NCI-H774 (cell line): ENCODE measurements at places on chromosomes 6 and 20.
A peak's percentile ranks its signal among the peaks of the same experiment; 100 is the strongest.

DNA sequence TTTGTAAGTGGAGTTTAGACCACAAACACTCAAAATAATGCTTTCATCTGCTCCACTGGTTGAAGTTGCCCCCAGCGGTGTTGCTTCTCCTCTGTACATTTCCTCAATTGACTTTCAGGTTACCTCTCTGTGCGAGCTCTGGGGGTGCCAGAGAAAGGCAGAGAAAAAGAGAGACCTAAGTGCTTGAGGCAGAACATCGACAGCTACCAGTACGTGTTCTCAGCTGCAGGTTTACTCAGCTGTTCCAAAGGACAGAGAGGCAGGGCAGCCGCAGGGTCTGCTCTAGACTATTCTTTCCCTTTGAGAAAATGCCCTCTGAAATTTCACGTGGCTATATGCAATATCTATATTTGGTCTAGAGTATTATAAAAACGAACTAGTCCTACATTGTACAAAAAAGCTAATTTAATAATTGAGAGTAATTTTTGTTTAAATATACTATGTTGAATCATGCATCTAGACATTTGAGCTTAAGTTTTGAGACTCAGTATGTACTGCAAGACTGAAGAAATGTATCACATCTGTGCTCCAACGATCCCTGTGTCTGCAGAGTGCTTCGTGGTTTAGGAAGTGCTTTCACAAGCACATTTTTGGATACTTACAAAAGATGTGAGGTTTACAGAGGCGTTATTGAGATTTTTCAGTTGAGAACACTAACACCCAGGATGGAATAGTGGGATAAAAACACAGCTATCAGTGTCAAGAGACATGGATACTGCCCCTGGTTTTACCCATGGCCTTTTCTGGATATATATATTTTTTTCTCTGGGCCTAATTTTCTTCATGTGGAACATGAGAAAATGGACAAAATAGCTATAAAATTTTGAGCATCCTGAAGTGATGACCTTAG lies 453.6 kb upstream of the FLRT3 start:
- DNase-seq = peak; percentile 33

GRCh38 chr20:4160761-4161305 lies 145.5 kb upstream of the RNF24 start:
- DNase-seq = no peak

DNA sequence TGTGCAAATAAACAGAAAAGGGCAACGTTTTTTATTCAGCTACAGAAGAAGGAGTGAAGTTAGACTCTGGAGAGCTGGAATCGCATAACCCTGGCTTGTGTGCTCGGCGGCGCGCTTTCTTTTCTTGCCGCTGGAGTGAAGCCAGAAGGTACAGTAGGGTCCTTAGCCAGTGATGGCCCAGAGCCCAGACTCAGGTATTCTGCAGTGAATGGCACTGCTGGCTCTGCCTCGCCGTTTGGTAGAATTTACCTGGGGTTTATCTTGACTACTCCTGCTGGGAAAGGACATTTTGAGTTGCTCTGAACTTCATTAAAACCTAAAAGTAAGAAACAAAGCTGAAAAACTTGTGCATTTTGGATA lies 56.9 kb upstream of the TIAM2 start:
- no peak for DNase-seq

DNA sequence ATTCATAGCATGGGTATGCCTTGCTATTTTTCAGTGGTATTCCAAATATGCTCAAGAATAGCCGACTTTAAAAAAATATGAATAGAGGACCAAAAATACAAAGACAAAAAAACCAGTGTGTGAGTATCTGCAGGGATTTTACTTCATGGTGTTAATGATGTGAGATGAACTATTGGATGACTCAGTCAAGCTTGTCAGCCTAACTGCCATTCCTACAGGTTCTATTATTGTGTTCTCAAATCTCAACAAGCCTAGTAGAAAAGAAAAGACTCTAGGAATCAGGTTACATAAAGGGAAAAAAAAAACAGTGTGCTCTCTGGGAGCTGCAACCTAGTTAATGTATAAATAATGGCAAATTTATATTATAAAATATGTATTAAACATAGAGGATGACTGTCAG lies 588.4 kb upstream of the BTBD3 start:
- no peak for DNase-seq

DNA sequence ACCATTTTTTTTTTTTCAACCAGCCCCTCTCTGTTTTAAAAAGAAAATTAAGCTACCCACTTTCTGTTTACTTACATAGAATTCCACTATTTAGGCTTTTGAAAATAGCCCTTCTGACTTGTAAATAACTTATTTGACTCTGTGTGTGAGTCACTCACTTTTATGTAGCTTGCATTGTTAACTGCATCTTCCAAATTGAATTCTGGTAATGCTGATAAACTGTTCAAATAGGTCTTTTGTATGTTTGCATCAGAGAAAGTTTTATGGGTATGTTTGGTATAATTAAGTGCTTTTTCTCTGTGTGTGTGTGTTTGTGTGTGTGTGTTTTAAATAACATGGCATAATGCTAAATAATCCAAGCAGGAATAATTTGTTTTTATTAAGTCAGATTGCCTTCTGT lies 360.1 kb downstream of the PLCB1 start:
- DNase-seq = peak; percentile 13

DNA sequence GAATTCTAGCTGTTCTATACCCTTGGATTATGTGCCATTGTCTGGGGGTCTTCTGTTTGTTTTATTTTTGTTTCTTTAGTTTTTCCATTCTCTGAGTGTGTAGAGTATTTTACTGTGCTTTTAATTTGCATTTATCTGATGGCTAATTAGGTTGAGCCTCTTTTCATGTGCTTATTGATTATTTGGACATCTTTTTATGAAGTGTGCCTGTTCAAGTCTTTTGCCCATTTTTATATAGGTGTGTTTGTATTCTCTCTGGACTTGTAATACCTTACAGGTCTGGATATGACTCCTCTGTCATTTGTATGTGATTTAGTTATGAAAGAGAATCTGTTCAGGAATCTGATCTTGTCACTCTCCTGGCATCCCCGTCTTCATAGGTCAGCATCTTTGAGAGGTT lies 22.6 kb upstream of the APCDD1L start:
- no peak for DNase-seq

GRCh38 chr6:159097256-159097655 lies 52.5 kb upstream of the TAGAP start:
- DNase-seq = no peak

DNA sequence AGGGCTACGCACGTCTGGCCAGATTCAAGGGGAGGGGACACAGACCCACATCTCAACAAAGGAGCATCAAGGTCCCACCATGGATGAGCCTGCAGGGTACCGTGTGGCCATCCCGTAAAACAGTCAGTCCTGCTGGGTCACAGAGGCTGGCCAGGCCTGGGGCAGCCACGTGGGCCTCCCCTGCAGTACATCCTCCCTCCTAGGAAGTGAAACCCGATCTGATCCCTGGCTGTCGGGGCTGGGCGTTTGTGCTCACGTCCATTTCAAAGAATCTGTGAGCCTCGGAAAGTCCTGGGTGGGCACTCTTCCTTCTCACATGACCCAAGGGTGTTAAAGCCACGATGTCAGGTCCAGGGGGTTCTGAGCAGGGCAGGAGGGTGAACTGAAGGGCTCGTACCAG lies 14.3 kb downstream of the SULF2 start:
- no peak for DNase-seq

DNA sequence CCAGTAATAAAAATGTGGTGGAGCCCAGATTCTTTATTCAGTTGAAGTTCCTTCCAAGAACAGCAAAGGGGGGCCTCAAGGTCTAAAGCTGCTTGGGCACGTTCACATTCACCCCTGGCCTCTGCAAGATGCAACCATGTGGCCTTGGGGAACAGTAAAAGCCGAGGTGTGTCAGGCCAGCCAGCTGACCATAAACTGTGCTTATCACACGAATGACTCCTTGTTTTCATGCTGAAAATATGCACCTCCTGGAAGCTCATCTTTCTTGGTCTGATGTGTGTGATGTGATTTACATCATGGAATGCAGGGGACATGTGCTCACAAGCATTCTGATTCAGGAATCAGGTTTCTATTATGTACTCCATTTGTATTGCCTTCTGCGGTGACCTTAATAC lies 211.6 kb upstream of the MARCKS start:
- no peak for DNase-seq

- DNase-seq = no peak
Observed at GRCh38 chr20:673603-674001, 2.0 kb downstream of the SCRT2 start.

DNA sequence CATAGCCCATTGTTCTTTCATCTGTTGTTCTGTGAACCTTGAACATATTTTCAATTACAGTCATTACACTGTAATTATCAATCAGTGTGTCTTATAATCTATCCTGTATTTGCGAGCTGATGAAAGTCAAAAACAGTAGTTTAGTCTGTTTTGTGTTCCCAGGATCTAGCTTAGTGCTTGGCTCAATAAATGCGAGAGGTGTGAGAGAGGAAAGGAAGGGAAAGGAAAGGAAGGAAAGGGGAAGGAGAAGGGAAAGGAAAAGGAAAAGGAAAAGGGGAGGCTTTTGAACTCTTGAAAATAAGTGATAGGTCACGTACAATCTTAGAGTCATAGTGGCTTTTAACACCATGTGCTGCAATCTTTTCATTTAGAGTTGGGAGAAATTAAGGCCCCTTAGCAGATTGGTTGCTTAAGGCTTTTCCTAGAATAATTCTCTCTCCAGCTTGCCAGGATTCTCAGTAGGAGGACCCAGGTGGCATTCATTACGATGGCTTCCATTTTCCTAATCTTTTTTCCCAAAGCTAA lies 433.8 kb upstream of the PLCB4 start:
- DNase-seq = no peak

GRCh38 chr6:15352845-15353244 lies 107.0 kb downstream of the JARID2 start:
- no peak for DNase-seq

GRCh38 chr6:147691446-147691845 lies 183.0 kb downstream of the SAMD5 start:
- no peak for DNase-seq

DNA sequence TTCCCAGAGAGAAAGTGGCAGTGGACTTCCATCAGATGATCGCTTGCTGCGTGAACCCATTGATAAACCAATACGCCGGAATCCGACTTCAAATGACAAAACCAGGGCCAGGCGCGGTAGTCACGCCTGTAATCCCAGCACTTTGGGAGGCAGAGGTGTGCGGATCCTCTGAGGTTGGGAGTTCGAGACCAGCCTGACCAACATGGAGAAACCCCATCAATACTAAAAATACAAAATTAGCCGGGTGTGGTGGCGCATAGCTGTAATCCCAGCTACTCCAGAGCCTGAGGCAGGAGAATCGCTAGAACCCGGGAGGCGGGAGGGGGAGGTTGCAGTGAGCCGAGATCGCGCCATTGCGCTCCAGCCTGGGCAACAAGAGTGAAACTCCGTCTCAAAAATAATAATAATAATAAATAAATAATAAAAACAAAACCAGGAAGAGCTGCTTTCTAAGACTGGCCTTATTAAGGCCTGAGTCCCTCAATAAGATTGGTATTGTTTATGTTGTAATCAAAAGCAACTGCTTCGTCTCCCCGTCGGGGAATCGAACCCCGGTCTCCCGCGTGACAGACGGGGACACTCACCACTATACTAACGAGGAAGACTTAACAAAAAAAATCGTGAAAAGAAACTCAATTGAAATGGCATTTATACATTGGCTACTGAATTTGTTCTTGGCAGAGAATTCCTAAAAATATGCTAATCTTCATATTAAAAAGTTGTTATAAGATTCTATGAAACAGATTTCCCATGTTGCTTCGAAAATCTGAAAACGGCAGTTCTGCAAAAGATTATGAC lies 110.2 kb upstream of the ZNF184 start:
- peak; percentile 18 for DNase-seq

DNA sequence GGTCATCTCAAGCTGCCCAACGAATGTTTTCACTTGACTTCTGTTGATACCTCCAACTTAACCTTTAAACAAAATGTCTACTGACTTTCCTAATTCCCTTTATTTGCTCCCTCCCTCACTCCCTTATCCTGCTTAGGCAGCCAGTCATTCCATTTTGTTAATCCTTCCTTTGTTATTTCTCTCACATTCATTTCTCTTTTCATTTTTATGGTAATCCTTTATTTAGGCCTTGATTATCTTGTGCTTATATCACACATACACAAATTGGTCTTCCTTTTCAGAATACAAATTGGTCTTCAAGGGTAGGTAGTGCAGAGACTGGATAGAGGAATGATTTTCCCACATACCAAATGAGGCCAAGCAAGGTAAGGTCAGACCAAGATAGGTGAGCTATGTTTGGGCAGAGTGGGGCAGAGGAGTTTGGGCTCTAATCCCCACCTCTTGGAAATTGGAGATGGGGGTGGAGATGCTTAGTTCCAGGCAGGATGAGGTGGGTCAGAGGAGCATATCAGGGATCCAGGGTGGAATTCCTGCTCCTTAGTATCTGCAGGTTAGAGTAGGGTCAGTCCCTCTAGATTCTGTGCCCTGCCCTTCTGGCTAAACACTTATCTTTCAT lies 2.0 kb upstream of the SPACA1 start:
- DNase-seq = no peak

GRCh38 chr6:95142661-95143335 lies 434.5 kb upstream of the MANEA start:
- no peak for DNase-seq

DNA sequence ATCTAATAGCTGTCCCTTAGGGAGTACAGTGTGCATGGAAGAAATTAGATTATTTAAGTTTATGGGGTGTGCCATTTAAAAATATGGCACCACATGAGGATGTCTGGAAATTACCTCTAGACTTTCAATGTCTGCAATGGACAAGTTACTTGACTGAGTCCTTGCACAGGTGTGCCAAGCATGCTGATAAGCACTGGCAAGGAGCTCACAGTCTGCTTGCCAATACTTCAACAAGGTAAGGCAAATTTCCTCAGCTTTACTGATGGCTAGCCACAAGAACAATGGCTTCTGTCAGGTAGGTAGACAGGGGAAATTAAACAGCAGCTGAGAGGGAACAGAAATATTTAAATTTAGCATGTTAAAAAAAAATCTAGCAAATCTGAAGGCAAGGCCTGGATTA lies 91.1 kb upstream of the TRAF3IP2 start:
- DNase-seq = no peak

GRCh38 chr6:92369309-92369708 lies 1050.0 kb downstream of the EPHA7 start:
- DNase-seq = no peak

GRCh38 chr6:134074151-134075055 lies 22.0 kb upstream of the SLC2A12 start:
- peak; percentile 95 for DNase-seq

- no peak for DNase-seq
Observed at GRCh38 chr6:138036111-138036510, 71.1 kb downstream of the PERP start.

GRCh38 chr6:118776607-118777549 lies 117.1 kb upstream of the ASF1A start:
- DNase-seq = peak; percentile 65

DNA sequence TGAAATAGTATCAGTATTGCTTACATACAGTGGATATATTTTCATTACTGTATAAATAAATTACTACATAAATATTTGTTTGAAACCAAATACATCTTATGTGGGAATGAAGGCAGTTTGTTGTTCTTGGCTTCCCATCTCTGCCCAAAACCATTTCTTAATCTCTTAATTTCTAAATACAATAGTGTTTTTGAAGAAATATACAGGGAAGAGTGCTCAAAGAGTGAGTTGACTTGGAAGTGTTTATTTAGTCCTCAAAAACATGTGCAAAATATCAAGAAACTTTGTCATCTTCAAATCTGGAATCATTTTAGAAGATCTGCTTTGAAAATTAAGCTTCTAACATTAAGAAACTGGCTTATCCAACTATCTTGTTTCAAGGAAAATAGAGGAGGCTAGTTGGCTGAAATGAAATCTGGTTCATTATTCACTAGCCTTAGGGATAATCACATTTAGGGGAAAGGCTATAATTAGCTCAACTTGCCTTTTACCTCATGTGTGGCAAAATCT lies 259.8 kb upstream of the FLRT3 start:
- DNase-seq = no peak
